ENCODE measurements at places on chromosomes 4 and X.

DNA sequence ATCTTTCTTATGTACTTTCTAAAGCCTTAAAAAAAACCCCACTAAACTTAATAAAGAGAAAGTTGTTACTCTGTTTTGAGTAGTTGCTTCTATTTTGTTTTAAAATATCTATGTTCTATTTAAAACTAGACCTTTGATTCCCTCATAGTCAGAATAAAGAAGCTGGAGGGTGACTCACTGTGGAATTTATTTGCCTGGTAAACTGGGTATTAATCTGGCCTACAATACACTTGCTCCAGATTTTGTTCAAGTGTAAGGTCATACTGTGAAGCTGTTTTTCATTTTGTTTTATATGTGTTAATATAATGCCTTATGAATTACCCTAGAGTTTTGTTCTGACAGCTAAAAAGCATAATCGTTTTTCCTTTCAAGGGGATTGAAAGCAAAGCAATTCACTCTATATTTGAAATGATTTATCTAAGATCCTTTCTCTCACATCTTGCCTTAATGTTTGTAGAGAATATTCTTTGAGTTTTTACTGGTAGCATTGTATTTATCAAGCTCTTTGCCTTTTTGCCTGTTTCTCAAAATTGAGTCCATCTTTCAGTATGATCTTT is 277.4 kb upstream of the PITX2 start:
- no peak for DNase-seq

GRCh38 chrX:112011376-112011775 is 71.2 kb downstream of the TRPC5 start:
- DNase-seq = no peak

DNA sequence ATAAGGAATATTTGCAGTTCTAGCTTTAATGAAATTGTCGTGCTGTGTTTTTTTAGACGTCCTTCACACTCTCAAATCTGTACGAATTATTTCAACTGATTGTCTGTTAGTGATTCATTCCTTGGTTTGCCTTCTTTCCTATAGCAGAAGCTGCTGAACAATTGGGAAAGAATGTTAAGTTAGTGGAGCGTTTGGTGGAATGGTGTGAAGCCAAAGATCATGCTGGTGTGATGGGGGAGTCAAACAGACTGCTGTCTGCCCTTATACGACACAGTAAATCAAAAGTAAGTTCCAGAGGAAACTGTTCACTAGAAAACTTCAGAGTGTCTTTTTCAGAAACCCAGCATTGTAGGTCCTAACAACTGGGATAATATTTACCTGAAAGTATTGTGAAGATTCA is 159.9 kb downstream of the RAP1GDS1 start:
- no peak for DNase-seq

DNA sequence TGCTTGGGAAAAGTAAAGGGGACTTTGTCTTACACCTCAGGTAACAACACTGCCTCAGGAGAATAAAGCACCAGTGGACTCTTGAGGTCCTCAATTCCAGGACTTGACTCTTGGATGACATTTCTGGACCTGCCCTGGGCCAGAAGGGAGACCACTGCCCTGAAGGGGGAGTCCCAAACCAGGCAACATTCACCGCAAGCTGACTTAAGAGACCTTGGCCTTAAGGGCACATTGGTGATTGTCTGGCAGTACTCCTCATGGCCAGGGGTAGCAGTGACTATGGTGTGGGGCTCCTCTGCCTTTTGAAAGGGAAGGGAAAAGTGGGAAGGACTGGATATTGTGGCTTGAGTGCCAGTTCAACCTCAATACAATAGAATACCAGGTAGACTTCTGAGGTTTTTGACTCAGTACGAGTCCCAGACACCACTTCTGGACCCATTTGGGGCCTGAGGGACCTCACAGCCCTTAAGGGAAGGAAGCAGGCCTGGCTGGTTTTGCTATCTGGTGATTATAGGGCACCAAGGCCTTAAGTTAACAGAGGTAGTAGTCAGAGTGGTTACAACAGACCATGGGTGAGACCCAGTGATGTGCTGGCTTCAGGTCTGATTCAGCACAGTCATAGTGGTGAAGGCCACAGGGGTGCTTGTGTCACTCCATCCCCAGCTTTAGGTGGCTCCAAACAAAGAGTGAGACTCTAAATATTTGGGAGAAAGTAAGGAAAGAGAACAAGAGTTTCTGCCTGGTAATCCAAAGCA is 121.2 kb upstream of the TET2 start:
- no peak for DNase-seq

- no peak for DNase-seq
Observed at GRCh38 chrX:56569378-56570057, 6.1 kb downstream of the UBQLN2 start.

DNA sequence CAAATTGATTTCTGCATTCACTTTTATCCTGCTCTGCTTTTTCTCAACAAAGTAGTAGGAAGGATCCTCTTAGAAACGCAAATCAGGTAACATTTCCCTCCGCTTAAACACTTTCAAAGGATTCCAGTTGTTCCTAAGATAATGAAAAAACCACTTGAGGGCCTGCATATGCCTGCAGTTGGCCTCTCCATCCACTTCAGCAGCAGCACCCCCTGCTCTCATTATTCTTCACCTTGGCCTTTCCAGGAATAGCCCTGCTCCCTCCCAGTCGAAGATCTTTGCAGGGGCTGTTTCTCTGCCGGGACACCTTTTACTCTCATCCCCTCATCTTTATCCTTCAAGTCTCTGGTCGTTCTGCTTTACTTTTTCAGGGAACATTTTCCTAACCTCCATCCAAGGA is 314.0 kb downstream of the INPP4B start:
- DNase-seq = no peak

DNA sequence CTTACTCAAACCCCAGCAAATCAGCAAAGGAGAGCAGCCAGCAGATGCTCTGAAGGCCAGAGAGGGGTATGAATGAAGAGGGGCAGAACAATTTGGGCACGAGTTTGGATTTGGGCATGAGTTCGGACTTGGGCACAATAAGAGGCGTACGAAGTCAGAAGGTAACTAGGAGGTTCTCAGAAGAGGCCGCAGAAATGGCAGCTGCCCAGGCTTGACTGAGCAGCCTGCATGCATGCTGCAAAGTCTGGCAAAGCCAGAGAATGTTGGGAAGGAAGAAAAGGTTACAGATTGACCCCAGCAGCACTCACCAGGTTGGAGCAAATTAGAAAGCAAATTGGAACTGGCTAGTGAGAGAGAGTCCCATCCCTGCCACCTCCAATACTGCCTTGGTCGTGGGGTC is 15.2 kb downstream of the CCDC149 start:
- no peak for DNase-seq

DNA sequence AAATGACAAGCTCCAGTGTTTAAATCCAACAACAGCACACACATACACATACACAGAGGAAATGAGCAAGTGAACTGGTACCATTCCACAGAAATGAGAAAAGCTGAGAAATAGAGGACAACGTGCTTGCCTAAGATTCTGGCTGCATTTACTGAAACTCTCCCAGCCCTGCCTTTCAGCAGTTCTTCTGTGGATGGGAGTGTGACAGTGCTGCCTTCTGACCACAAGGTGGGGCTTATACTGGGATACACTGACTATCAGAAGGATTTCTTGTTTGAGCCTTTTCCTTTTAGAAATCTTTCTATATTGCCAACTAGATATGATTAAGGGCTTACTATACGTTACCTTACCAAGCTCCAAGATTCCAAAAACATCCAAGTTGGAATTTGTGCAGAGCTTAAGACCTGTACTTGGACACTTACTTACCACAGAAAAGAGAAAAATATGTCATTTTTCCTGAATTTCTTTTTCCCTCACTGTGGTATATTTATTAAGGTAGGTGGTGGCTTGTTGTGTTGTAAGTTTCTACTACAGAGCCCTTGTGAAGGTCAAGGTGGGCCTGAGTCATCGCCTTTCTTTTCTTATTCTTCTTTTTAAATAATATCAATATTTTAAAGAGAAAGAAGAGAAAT is 10.7 kb upstream of the CXCL8 start:
- DNase-seq = no peak

DNA sequence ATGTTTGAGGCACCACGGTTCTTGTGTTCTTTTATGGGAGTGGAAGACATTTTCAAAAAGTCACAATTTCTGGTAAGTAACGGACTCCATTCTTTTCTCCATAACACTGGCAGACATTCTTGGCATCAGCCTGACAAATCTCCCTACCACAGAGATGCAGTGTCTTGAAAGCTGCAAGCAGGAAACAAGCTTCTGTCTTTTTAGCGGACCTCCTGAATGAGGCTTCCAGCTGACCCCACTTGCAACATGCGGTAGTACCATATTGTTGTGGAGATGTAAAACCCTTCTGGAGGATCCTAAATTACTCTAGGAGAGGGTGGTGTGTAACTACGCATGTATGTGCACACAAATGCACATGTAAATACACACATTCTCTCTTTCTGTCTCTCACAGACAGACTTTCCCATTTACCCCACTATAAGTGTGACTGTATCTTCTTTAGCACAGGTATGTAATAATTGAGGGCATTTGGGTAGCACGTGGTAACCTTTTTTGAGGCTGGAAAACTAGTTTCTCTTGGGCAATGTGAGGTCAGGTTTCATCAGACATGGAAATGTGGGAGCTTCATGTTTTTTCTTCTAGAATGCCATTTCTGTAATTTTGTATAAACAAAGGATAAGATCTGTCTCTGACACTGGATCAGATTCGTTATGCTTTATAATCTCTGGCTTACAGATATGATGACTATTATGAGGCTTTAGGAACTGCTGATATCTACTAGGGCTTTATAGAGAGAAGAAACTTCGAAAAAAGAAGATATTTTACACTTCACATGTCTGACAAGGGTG is 130.1 kb downstream of the MGST2 start:
- no peak for DNase-seq

- no peak for DNase-seq
Observed at GRCh38 chrX:43469391-43470054, 186.6 kb upstream of the MAOA start.

DNA sequence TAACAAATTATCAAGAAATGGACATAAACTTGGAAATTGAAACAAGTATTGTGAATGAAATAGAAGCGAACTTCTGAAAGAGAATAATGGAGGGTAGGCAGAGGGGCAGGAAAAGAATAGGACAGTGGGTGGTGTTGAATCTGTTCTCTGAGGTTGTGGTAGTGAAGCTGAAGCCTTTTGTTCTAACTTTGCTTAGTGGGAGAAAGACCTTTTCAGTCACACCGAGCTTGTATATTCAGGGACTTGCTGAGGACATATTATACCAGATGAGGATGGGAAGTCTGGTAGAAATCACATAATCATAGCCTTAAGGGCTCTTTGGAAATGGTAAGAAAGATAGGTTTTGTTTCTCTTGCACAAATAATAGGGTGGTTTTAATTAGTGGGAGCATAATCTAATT is 115.4 kb upstream of the NDST4 start:
- DNase-seq = no peak

DNA sequence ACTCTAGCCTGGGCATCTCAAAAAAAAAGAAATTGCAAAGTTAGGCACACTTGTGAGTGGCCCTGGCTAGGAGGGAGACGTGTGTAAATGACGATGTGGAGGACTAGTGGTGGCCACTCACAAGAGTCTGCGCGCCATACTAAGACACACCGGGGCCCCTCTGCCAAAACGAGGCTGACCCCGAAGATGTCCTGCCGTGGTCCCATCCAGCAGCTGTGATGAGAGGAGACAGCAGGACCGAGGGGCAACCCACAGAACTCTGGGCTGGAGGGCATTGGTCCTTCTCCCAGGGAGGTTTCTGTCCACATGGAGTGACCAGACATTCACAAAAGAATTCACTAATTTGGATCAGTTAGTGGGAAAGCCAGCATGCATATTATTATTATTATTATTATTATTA is 47.4 kb downstream of the NOP14 start:
- no peak for DNase-seq

- no peak for DNase-seq
Observed at GRCh38 chr4:159414305-159414704, 311.4 kb downstream of the RAPGEF2 start.

GRCh38 chr4:155819066-155819465 is 47.0 kb downstream of the ASIC5 start:
- no peak for DNase-seq

DNA sequence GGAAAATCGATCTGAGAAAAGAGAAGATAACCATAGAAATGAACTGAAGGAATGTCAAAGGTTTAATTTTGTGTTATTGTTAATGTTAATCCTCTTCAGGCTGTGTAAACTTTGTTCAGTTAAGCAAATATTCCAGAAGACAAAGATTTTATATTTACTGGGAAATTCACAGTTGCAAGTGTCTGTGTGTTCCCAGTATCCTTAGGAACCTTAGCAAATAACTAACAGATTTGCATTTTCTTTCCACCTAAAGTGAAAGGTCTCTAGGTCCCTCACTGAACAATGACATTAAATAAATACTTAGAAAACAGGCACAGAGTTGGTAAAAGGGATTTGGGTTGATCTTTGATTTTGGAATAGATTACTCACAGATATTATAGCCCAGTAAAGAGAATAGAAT is 324.7 kb downstream of the C4orf33 start:
- DNase-seq = no peak

GRCh38 chr4:15376594-15376993 is 51.2 kb upstream of the C1QTNF7 start:
- no peak for DNase-seq

DNA sequence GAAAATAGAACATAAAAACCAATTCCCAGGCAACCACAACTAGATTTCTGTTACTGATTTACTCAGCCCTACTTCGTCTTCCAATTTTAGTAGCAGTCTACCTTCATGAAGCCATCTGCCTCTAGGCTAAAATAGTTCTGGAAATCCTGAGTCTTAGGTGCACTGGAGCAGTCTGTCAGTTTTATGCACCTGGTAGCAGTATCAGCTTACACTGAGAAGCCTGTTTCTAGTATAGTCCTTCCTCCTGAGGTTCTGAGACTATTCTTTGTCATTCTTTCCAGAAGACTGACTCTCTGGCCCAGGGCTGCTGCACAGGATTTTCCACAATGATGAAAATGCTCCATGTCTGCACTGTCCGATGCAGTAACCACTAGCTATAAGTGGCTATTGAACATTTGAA is 16.9 kb upstream of the HPRT1 start:
- no peak for DNase-seq

DNA sequence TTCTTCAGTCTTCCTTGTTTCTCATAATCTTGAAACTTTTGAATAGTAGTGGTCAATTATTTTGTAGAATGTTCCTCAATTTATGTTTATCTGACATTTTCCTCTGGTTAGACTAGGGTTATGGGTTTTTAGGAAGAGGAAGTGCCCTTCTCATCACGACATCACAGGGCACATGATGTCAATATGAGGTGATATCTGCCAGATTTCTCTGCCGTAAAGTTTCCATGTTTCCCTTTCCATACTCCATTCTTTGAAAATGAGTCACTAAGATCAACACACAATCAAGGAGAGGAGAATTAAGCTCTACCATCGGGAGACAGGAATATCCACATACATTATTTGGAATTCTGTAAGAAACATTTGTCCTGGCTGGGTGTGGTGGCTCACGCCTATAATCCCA is 28.4 kb downstream of the RP2 start:
- no peak for DNase-seq

GRCh38 chr4:121692261-121692660 is 4.5 kb downstream of the ANXA5 start:
- DNase-seq = no peak

DNA sequence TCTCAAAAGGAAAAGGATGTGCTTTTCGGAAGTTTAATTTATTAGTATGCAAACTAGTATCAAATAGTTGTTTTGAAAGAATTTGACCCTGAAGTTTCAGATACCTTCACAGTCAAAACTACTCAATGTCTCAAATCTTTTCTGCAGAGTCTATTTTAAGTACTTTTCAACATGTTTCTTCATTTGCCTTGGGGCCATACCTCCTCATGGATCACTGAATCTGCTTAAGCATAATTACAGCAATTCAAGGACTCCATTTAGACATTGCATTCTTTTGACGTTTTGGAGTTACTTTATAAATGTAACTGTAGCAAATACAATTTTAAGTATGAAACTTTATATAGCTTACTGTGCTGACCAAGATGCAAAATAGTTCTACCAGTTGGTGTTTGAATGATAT is 25.5 kb downstream of the PALLD start:
- no peak for DNase-seq

Measured in activated CD4-positive, CD25-positive, alpha-beta regulatory T cell treated with anti-CD3 and anti-CD28 coated beads, Interleukin-2, amount 50 U/mL, for 16 hours (primary cell).